ENCODE measurements at places on chromosomes 4 and X.

DNA sequence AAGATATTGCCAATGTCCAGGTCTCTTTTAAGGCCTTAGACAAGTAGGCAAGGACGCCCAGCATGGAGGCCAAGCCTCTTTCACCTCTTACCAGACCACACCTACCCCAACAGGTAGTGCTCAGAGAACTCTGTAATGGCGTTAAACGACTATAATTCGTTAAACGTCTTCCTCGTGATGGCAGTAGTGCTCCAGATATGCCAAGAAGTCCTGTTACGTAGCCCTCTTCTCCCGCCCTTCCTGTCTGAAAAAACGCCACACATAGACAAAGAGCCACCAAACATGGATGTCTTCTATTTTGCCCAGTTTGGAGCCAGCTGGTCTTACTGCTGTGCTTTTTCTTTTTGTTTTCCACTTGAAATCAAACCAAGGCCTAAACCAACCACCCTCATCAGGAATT is 190.7 kb downstream of the OR13H1 start:
- DNase-seq, result no peak

- no peak for DNase-seq
Measured at GRCh38 chr4:132015321-132015720, 1133.8 kb upstream of the PCDH10 start.

GRCh38 chrX:68801737-68802290 is 27.0 kb upstream of the EFNB1 start:
- DNase-seq, result no peak

DNA sequence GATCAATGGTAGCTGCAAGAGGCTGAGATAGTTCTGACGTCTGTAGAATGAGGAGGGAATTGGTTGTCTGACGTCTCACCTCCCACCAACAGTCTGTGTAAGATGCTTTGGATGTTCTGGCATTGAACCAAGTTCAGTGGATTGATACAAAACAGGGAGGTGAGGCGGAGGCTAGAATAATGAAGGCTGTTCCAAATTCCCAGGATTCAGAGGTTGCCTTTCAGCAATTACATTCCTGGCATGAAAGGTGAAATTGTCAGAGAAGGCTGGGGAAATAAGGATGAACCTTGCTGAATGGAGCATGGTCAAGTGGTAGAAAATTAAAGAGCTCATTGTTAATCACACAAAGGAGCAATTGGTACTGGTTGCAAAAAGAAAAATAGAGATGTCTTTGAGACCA is 241.6 kb downstream of the FBXW7 start:
- DNase-seq, result no peak

DNA sequence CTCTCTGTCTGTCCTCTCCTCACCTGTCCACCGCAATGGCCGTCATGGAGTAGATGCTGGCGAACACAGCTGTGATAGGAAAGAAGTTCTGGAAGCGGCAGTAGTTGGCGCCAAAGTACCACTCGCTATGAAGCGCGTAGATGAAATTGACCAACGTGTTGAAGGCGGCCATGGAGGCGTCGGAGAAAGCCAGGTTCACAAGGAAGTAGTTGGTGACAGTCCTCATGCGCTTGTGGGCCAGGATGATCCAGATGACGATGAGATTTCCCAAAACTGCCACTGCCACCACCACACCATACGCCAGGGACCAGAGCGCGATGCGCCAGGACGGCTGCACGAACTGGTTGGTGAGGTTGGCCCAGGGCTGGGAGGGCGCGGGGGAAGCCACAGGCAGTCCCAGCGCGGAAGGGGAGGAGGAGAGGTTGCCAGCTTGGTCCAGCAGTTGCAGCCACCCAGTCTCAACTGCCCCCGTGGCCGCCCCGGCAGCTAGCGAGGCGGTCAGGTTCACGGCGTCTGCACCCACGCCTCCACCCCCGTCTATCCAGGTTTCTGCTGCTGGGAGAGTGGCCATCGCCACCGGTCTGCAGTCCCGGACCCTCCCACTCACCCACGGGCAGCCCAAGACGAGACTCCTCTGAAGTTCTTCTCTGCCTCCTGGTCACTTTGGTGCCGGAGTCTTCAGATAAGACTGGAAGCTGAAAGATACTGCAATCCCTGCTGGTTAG is 518 bp downstream of the TACR3 start:
- DNase-seq, result no peak

DNA sequence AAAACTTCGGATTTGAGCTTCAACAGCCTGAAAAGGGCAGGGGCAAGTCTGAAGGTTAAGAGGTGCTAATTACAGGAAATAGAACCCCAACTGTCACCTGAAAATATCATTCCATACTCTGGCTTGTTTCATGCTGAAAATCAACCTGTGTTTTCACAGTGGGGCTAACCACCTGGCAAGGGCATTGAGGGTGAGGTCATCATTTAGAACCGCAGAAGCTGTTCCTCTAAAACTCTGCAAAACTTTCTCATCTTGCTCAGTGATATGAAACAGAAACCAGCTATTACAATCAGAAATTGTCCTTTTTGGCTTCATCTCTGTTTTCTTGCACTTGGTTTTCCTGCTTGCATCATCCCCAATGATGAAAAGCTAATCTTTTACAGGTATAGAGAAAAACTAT is 247.6 kb downstream of the DCLK2 start:
- no peak for DNase-seq

GRCh38 chr4:54102531-54103106 is 2.7 kb downstream of the GSX2 start:
- no peak for DNase-seq

GRCh38 chr4:80578001-80578400 is 242.5 kb downstream of the CFAP299 start:
- DNase-seq, result no peak

DNA sequence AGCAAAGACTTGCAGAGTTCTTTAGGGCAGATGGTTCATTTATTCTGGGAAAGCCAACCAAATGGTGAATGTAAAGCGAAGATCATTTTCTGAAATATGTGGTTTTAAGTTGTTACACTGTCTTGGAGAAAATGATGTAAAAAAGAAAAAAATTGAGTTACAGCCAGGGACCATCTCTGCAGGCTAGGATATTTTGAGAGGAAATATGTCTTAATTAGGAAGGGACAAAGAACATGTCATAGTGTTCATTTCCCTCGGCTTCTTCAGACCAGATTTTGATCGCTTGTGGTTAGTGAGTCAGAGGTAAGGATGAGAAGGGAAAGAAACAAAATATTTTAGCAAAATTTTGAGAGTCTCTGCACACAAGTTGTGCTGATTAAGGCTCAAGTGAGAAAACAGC is 59.0 kb upstream of the C1QTNF7 start:
- DNase-seq, result no peak

GRCh38 chr4:7821245-7822136 is 118.2 kb downstream of the AFAP1 start:
- DNase-seq, result no peak

- no peak for DNase-seq
Measured at GRCh38 chr4:178633263-178633662, 1191.0 kb upstream of the AGA start.

DNA sequence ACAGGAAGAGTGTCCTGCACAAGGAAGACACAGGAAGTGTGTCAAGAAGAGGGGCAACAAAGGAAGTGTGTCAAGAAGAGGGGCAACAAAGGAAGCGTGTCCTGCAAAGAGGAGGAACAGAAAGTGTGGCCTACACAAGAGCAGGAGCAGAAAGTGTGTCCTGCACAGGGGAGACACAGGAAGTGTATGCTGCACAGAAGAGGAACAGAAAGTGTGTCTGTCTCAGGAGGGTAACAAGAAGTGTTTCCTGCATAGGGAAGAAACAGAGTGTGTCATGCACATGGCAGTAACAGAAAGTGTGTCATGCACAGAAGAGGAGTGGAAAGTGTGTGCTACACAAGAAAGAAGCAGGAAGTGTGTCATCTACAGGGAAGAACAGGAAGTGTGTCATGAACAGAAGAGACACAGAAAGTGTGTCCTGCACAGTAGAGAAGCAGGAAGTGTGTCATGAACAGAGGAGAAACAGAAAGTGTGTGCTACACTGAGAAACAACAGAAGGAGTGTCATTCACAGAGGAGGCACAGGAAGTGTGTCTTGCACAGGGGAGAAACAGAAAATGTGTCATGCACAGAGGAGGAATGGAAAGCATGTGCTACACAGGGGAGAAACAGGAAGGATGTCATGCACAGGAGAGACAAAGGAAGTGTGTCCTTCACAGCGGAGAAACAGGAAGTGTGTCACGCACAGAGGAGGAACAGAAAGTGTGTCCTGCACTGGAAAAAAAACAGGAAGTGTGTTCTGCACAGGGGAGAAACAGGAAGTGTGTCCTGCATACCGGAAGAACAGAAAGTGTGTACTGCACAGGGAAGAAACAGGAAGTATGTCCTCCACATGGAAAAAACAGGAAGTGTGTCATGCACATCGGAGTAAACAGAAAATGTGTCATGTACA is 526.4 kb upstream of the PRKX start:
- DNase-seq, result no peak

- no peak for DNase-seq
Measured at GRCh38 chr4:95450294-95450693, 98.5 kb downstream of the UNC5C start.

DNA sequence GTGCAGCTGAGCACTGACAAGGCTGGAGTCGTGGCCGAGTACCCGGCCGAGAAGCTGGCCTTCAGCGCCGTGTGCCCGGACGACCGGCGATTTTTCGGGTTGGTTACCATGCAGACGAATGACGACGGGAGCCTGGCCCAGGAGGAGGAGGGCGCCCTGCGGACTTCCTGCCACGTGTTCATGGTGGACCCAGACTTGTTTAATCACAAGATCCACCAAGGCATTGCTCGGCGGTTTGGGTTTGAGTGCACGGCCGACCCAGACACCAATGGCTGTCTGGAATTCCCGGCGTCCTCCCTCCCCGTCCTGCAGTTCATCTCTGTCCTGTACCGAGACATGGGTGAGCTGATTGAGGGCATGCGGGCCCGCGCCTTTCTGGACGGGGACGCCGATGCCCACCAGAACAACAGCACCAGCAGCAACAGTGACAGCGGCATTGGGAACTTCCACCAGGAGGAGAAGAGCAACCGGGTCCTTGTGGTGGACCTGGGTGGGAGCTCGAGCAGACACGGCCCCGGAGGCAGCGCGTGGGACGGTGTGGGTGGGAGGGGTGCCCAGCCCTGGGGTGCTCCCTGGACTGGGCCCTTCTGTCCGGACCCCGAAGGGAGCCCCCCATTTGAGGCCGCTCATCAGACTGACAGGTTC is 24.3 kb downstream of the RGS12 start:
- no peak for DNase-seq

GRCh38 chr4:1195109-1195671 is 22.8 kb upstream of the SPON2 start:
- DNase-seq, result no peak

DNA sequence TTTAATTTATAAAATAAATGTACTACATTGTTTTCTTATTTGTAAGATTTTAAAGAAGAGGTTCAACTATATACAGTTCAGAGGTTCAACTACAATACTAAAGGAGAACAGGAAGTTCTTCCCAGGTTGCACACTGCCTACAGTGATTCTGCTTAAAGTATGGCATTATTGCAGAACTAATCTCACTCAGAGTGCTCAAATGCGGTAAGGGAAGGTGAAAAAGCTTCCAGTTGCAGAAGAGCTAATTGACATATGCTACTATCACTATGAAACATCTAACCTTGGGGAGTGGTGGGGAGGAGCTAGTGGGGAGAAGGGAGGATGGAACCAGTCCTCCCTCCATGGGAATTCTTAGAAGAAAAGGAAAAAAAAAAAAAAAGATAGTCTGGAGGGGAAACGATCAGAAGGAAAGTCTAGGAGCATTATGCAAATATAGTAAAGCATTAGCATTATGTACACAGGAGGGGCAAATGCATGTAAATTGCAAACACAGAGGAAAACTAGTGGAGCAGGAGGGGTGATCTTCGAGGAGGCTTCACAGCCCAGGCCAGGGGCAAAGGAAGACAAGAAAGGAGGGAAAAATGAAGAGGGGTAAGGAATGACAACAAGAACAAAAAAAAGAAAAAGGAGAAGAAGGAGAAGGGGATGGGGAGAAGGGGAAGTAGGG is 32.0 kb upstream of the MMAA start:
- DNase-seq, result no peak

GRCh38 chrX:10240918-10241317 is 84.1 kb downstream of the CLCN4 start:
- no peak for DNase-seq

GRCh38 chrX:56498756-56499155 is 64.7 kb upstream of the UBQLN2 start:
- no peak for DNase-seq

DNA sequence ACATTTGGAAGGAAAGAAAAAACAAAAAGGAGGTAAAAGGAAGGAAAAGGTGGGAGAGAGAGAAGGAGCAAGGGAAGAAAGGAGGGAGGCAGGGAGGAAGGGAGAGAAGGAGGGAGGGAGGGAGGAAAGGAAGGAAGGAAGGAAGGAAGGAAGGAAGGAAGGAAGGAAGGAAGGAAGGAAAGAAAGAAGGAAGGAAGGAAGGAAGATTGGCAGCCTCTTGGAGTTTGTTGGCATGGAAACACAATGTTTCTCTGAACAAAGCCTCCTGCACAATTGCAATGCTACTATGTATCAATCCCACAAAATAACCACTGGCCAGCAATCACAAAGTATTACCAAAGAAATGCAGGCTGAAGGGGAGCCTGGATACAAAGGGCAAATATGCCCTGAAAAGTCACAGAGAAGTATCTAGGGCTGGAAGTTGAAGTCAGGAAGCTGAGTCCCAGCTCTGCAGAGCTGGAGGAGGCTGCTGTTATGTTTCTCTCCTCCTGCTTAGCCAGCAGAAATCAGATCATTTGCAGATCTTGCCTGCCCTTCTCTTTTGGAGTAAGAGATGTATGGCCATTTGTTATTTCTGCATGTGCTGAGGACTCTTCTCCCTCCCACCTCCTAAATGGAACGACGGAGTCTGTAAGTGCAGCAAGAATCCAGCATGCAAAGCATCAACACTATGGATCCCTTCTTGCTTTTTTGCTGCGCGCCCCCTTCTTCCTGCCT is 195.9 kb upstream of the LDB2 start:
- peak; percentile 34 for DNase-seq

GRCh38 chrX:65045001-65045400 is 68.8 kb upstream of the ZC4H2 start:
- DNase-seq, result no peak

DNA sequence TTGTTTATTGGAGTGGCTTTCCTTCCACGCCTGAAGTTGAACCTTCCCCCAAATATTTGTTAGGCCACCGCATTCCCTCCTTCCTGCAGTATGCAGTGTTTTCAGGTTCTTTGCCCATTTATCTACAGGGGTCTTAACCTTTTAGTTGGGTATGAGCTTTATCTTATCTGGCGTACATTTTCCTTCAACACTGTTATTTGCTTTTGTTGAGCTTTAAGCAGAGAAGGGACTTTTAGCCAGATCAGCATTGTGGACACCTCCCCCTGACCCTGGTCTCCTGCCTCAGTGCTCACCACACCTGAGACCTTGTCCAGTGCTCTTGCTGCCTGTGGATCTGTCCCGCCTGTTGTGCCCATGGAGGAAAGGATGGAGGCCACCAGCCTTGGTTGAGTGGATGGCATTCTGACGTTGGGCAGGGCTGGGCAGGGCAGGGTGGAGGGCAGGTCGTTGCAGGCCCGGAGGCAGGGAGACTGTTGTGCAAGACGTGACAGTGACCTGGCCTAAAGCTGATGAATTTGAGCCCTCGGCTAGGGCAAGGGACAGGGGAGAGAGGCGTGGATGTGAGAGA is 998 bp upstream of the DUSP9 start:
- no peak for DNase-seq
